ENCODE measurements at places on chromosomes 16 and 17. TPM values are rescaled to one million over a fixed set of nuclear protein-coding genes. Genes with fewer than 3 reads are reported as not detected.

The TBC1D26 gene
- 1.9 TPM for total RNA-seq

The CNGB1 gene
- 0.21 TPM for total RNA-seq

The RASL10B gene
- total RNA-seq = 31.7 TPM

The SLC16A11 gene
- not detected for total RNA-seq

The TUBB3 gene
- 518 TPM for total RNA-seq

The SERPINF2 gene
- total RNA-seq = 0.19 TPM

The HNF1B gene
- not detected for total RNA-seq

The NPIPA8 gene
- total RNA-seq = 0.65 TPM

The SLC13A2 gene
- total RNA-seq = not detected

The AOC3 gene
- total RNA-seq = 0.91 TPM

The HEXIM1 gene
- total RNA-seq = 29.5 TPM

The FZD2 gene
- total RNA-seq = 96.2 TPM

The SLC4A1 gene
- not detected for total RNA-seq

The NUFIP2 gene
- 72.1 TPM for total RNA-seq

The TRIM47 gene
- total RNA-seq = 1.9 TPM

The OMG gene
- not detected for total RNA-seq

The KRT40 gene
- not detected for total RNA-seq

The DRC7 gene
- total RNA-seq = 0.32 TPM

The OTOP2 gene
- total RNA-seq = not detected

The CD300H gene
- total RNA-seq = not detected

The SLC6A4 gene
- total RNA-seq = not detected

The ZPBP2 gene
- total RNA-seq = not detected

The DLX4 gene
- 0.49 TPM for total RNA-seq

The ZP2 gene
- total RNA-seq = not detected

The TAC4 gene
- not detected for total RNA-seq

The WNT3 gene
- total RNA-seq = 8.4 TPM

The RAD51D gene
- 21.3 TPM for total RNA-seq

The DNASE1L2 gene
- 2.6 TPM for total RNA-seq

The SEPTIN12 gene
- not detected for total RNA-seq

The TMEM238L gene
- not detected for total RNA-seq

The KCNH6 gene
- total RNA-seq = not detected

The ARL4D gene
- 14.2 TPM for total RNA-seq

The PRR29 gene
- 1.4 TPM for total RNA-seq

The TSPAN10 gene
- 1.6 TPM for total RNA-seq

The GPS2 gene
- total RNA-seq = 89.9 TPM

The PIK3R5 gene
- 1.4 TPM for total RNA-seq

The RNF222 gene
- total RNA-seq = not detected

The ATAD5 gene
- 26.3 TPM for total RNA-seq

The RND2 gene
- 17.8 TPM for total RNA-seq

The MYH3 gene
- 3.8 TPM for total RNA-seq

The PARD6A gene
- 7.5 TPM for total RNA-seq

The CCDC200 gene
- total RNA-seq = not detected

The RNF43 gene
- total RNA-seq = 2.0 TPM

The PDIA2 gene
- total RNA-seq = 2.1 TPM

The CAMTA2 gene
- total RNA-seq = 12.5 TPM

The PVALEF gene
- not detected for total RNA-seq

The IL21R gene
- total RNA-seq = 0.55 TPM

The CDRT15L2 gene
- total RNA-seq = not detected

The SHCBP1 gene
- 18.7 TPM for total RNA-seq

The CENPX gene
- 135 TPM for total RNA-seq

The CCL16 gene
- not detected for total RNA-seq

The SLC6A2 gene
- total RNA-seq = not detected

The OR3A2 gene
- not detected for total RNA-seq

The MEIOC gene
- 0.70 TPM for total RNA-seq

The TMC6 gene
- total RNA-seq = 85.0 TPM

All from neural crest cell (in vitro differentiated cells).